A549 treated with GW870086 at 1 μM for 4 hours (cell line): ENCODE measurements at places on chromosomes 11 and 22. TPM values are rescaled to one million over a fixed set of nuclear protein-coding genes. Genes with fewer than 3 reads are reported as not detected.

OR2AG1 gene
- total RNA-seq, result not detected in 5 replicates

MYO7A gene
- 1.2 to 1.5 TPM (median 1.3 TPM) in 5 replicates for total RNA-seq

PRAME gene
- 88.1 to 103 TPM (median 99.3 TPM) in 5 replicates for total RNA-seq

TRIM29 gene
- 22.2 to 27.2 TPM (median 23.8 TPM) in 5 replicates for total RNA-seq

DUSP8 gene
- total RNA-seq, result 0.34 to 1.6 TPM (median 0.83 TPM) in 5 replicates

POU2AF2 gene
- total RNA-seq, result not detected in 5 replicates

ELF5 gene
- total RNA-seq, result not detected in 5 replicates

DDIAS gene
- 13.3 to 17.4 TPM (median 16.5 TPM) in 5 replicates for total RNA-seq

NDUFA6 gene
- 60.8 to 71.7 TPM (median 67.1 TPM) in 5 replicates for total RNA-seq
